Kidney (tissue), 22 donors: ENCODE measurements at places on chromosomes 3 and 15. TPM values are rescaled to one million over a fixed set of nuclear protein-coding genes. Genes with fewer than 3 reads are reported as not detected.
A peak's percentile ranks its signal among the peaks of the same experiment; 100 is the strongest.

DNA sequence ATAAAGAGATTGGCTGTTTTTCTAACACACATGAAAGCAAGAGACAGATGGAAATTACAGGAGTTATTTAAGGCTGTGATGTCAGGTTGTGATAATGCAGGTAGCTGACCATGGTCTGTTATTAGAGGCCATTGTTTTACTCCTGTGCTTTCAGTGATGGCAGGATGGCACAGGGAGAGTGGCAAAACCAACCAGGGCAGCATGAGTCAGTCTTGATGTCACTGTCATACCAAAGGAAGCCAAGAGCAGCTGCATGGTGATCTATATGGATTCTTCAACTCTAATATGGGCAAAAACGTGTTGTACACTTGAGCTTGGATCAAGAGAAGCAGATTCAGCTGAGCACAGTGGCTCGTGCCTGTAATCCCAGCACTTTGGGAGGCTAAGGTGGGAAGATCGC, 91.8 kb upstream of the LMOD3 start:
- H3K36me3 ChIP-seq = no peaks in the 10 kb centered on the region
- no peak overlapping the region for H3K27ac ChIP-seq
- no peak for DNase-seq
- H3K4me3 ChIP-seq = no peak overlapping the region
- no peaks in the 10 kb centered on the region for H3K27me3 ChIP-seq

GRCh38 chr3:130392266-130392665, 46.8 kb downstream of the COL6A5 start:
- H3K4me3 ChIP-seq = no peak overlapping the region
- no peak for DNase-seq
- H3K27me3 ChIP-seq = no peaks in the 10 kb centered on the region
- H3K4me1 ChIP-seq = no peaks in the 10 kb centered on the region
- no peaks in the 10 kb centered on the region for H3K36me3 ChIP-seq

DNA sequence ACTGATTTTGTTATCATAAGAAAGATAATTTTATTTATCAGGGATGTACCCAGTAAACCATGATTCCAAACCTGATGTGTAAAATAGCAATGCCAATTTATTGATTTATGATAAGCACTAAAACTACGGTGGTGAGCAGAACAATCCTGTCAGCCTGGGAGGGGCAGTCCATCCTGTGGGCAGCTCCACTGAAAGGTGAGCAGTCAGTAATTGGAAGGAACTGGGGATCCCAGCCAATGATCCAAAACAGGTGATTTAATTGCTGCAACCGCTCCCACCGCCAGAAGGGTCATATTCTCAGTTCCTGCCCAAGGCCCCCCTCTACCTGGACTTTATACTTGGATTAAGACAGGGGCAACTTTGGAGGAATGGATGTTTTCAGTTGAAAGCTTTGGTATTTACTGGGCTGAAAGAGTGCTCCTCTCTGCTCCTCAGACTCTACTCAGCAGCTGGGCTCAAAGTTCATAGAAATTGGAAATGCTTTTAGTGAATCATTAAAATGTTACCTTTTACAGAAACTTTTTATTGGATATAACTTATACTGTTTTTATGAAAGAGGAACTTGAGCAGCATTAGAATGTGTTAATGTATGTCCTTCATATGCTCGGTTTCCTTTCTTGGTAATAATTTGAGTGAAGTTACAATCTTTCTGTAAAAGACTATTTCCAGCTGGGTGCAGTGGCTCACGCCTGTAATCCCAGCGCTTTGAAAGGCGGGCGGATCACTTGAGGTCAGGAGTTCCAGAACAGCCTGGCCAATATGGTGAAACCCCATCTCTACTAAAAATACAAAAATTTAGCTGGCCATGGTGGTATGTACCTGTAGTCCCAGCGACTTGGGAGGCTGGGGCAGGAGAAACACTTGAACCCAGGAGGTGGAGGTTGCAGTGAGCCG, 198.6 kb upstream of the IL12A start:
- peak overlapping the region; percentile 87 for H3K27ac ChIP-seq
- no peaks in the 10 kb centered on the region for H3K36me3 ChIP-seq
- no peaks in the 10 kb centered on the region for H3K27me3 ChIP-seq
- DNase-seq = no peak
- H3K4me1 ChIP-seq = no peaks in the 10 kb centered on the region

- H3K36me3 ChIP-seq = no peaks in the 10 kb centered on the region
- no peak overlapping the region for H3K4me3 ChIP-seq
- H3K27me3 ChIP-seq = no peaks in the 10 kb centered on the region
- no peak for DNase-seq
Measured at GRCh38 chr3:177642042-177642803, 444.9 kb upstream of the TBL1XR1 start.

- no peaks in the 10 kb centered on the region for H3K27me3 ChIP-seq
- H3K4me3 ChIP-seq = no peak overlapping the region
- H3K36me3 ChIP-seq = no peaks in the 10 kb centered on the region
- H3K4me1 ChIP-seq = no peaks in the 10 kb centered on the region
- DNase-seq = no peak
Measured at GRCh38 chr15:96599268-96599667, 268.8 kb downstream of the NR2F2 start.

DNA sequence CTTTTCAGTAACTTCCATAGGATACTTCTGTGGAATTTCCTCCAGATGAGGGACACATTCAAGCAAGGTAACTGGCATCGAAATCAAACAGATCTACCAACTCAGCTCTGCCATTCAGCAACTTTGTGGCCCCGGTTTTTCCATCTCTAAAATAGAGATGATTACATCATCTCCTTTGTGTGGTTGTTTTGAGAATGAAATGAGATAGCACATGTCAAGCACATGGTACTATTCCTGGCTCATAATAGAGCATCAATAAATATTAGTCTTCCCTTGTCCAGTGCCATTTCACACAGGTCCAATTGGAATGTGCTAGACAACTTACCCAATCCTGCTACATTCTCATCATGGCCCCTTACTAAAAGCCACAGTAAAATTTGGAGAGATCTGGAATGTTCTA, 24.2 kb upstream of the TM4SF4 start:
- H3K27ac ChIP-seq = no peak overlapping the region
- H3K4me3 ChIP-seq = no peak overlapping the region
- DNase-seq = no peak
- H3K27me3 ChIP-seq = no peaks in the 10 kb centered on the region
- no peaks in the 10 kb centered on the region for H3K36me3 ChIP-seq
- no peaks in the 10 kb centered on the region for H3K4me1 ChIP-seq

DNA sequence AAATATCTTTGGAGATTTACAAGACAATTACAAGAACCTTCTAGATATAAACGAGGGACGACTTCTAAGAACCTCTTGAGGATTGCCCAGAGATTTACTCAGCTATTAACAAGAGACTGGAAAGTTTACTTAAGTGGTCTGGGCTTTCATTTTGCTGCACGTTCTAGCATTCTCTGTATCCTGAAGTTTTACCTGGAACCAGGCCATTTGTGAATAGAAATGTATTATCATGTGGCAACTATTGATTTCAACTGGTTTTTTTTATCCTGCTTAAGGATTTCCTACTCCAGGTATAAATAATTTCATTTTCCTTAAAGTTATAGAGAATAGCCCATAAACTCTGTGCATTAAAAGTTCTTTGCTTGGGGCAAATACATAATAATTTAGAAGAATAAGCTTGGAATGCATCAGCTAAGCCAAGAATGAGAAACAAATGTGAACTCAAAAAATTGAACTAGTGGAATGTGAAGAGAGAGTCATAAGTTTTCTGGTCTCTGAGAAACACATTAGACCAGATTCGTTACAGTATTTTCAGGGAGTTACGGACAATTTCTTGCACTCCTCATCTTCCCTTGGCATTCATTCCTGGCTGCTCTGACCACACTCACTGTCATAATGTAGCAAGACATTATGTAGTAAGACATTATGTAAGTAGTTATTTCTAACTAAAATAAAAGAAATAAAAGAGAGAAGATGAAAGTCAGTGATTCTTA, 1.3 kb downstream of the AQP9 start:
- no peaks in the 10 kb centered on the region for H3K36me3 ChIP-seq
- no peaks in the 10 kb centered on the region for H3K27me3 ChIP-seq
- H3K27ac ChIP-seq = no peak overlapping the region
- no peaks in the 10 kb centered on the region for H3K4me1 ChIP-seq
- H3K4me3 ChIP-seq = no peak overlapping the region
- DNase-seq = no peak

GRCh38 chr3:186400662-186401061, 38.6 kb upstream of the DGKG start:
- H3K27ac ChIP-seq = no peak overlapping the region
- H3K4me3 ChIP-seq = no peak overlapping the region
- no peak for DNase-seq

- no peak overlapping the region for H3K27ac ChIP-seq
- no peak overlapping the region for H3K4me3 ChIP-seq
Measured at GRCh38 chr3:29167180-29167579, 113.7 kb upstream of the RBMS3 start.

GRCh38 chr3:54987719-54988118, 59.9 kb upstream of the LRTM1 start:
- H3K4me1 ChIP-seq = peaks cover 2% of the 10 kb centered on the region
- no peak overlapping the region for H3K27ac ChIP-seq
- no peak for DNase-seq
- H3K36me3 ChIP-seq = no peaks in the 10 kb centered on the region
- no peaks in the 10 kb centered on the region for H3K27me3 ChIP-seq
- no peak overlapping the region for H3K4me3 ChIP-seq

DNA sequence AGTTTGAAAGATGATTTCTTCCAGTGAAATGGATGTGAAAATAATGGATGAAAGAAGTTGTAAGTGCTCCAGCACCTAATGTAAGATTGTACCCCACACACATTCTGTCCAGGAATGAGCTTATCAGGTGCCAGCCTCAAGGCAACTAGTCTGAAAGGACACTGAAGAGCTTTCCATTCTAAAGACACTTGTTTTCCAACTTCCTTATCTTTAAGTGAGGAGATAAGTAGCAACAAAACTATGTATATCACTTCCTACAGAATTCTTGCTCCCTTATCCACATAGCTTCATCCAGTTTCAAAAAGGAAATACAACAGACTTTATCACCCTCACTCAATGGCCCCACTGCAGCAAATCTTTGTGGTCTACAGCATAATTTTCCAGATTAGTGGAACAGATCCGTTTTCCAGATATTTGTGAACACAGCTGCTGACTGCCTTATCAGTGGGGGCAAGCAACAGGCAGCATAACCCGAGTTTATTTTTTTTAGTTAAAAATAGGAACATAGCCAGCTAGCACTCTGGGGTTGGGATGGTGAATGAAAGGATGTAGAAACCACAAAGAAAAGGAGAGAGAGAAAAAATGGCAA, 60.6 kb downstream of the CD200R1L start:
- no peak overlapping the region for H3K27ac ChIP-seq
- H3K4me3 ChIP-seq = no peak overlapping the region
- no peaks in the 10 kb centered on the region for H3K27me3 ChIP-seq

GRCh38 chr15:41281236-41281635, 50.2 kb downstream of the CHP1 start:
- H3K4me3 ChIP-seq = no peak overlapping the region
- peaks cover 8% of the 10 kb centered on the region for H3K4me1 ChIP-seq
- no peak for DNase-seq
- no peaks in the 10 kb centered on the region for H3K27me3 ChIP-seq
- H3K27ac ChIP-seq = no peak overlapping the region

- H3K36me3 ChIP-seq = no peaks in the 10 kb centered on the region
- H3K4me3 ChIP-seq = no peak overlapping the region
- H3K27ac ChIP-seq = no peak overlapping the region
- no peaks in the 10 kb centered on the region for H3K27me3 ChIP-seq
- DNase-seq = peak; percentile 18
Measured at GRCh38 chr3:21752749-21753347, 1.8 kb upstream of the ZNF385D start.

DNA sequence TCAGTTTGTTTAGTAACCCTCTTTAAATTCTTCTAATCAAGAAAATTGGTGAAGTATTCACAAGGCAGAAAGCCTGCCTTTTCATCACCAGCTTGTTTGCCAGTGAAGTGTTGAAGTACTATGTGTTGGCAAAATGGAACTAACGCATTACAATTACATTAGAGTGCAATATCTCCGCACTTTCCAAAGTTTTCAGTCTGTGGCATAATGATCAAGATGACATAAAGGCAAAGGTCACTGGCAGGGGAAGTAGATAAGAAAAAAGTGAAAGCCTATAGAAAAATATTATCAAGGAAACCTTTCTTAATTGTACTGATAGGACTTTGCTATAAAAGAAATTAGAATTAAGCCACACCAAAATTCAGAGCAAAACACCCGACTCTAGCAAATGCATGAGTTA, 25.0 kb upstream of the TM4SF1 start:
- no peaks in the 10 kb centered on the region for H3K4me1 ChIP-seq
- DNase-seq = no peak
- no peak overlapping the region for H3K4me3 ChIP-seq

DNA sequence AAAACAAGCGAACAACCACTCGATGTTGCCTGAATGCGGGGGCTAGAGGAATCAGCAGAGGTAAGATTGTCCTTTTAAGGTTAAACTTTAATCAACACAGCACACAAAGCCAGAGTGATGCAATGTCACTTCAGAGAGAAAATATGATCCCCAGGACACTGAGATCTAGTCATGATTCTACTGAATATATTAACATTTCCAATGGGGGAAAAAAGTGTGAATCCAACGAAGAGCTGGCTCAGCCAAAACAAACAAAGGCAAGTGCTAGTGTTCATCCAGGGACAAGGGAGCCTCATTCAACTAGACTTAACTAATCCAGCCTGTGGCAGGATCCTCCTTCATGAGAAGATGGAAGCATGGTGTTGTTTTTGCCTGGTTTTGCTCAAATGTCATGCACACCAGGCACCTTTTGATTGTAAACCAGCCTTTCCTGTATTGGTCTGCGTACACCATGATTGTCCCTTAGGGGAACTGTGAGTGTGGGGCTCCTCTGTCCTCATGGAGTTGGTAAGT, 35.8 kb downstream of the SCG5 start:
- H3K27ac ChIP-seq = no peak overlapping the region
- no peaks in the 10 kb centered on the region for H3K4me1 ChIP-seq
- no peaks in the 10 kb centered on the region for H3K36me3 ChIP-seq
- H3K4me3 ChIP-seq = no peak overlapping the region
- no peak for DNase-seq
- H3K27me3 ChIP-seq = no peaks in the 10 kb centered on the region

- H3K27me3 ChIP-seq = no peaks in the 10 kb centered on the region
- H3K4me1 ChIP-seq = no peaks in the 10 kb centered on the region
- H3K27ac ChIP-seq = no peak overlapping the region
- no peak for DNase-seq
- no peak overlapping the region for H3K4me3 ChIP-seq
- no peaks in the 10 kb centered on the region for H3K36me3 ChIP-seq
Measured at GRCh38 chr3:62647711-62648110, 227.5 kb downstream of the CADPS start.

GOLGA6L7 gene
- not detected for total RNA-seq

ACP3 gene
- total RNA-seq = 67.8 TPM

ELP6 gene
- total RNA-seq = 28.6 TPM

STAB1 gene
- 379 TPM for total RNA-seq

DAZL gene
- not detected for total RNA-seq

FSIP1 gene
- total RNA-seq = 2.4 TPM

DUOXA2 gene
- total RNA-seq = not detected

WDR93 gene
- total RNA-seq = 2.5 TPM

POLQ gene
- 0.35 TPM for total RNA-seq

SAXO2 gene
- 3.2 TPM for total RNA-seq

MTFMT gene
- total RNA-seq = 12.5 TPM

STRIT1 gene
- total RNA-seq = not detected
